ENCODE measurements at places on chromosomes 1 and 21.

DNA sequence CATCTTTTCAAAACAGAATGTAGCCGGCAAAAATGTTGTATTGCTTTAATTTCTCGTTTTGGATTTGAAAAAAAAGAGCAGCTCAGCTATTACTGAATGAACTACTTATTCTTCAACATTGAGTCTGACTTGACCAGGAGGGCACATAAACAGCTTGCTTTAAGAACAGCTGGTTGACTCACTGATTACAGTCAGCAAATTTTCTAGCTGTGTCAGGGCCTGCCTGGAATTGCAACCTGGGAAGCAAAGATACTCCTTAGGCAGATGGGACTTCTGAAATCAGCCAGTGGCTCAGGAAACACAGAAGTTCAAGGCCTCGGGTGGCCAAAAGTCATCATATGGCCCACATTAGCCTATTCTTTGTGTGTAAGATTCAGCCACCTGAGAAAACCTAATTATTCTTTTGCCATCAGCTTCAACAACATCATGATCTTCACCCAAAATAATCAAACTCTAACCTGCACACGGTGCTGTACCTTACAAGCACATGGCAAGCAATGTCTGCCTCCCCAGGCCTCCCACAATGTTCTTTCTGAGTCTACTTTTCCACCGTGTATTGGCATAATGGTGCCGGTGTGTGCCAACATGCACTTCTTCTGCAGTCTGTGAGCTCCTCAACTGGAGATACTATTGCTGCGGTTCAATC is 307.2 kb downstream of the HHIPL2 start:
- DNase-seq = no peak

- DNase-seq = no peak
These were observed 230.8 kb downstream of the PAPPA2 start for GRCh38 chr1:176693697-176694329.

- no peak for DNase-seq
These were observed 45.1 kb upstream of the SCCPDH start for GRCh38 chr1:246678816-246679793.

DNA sequence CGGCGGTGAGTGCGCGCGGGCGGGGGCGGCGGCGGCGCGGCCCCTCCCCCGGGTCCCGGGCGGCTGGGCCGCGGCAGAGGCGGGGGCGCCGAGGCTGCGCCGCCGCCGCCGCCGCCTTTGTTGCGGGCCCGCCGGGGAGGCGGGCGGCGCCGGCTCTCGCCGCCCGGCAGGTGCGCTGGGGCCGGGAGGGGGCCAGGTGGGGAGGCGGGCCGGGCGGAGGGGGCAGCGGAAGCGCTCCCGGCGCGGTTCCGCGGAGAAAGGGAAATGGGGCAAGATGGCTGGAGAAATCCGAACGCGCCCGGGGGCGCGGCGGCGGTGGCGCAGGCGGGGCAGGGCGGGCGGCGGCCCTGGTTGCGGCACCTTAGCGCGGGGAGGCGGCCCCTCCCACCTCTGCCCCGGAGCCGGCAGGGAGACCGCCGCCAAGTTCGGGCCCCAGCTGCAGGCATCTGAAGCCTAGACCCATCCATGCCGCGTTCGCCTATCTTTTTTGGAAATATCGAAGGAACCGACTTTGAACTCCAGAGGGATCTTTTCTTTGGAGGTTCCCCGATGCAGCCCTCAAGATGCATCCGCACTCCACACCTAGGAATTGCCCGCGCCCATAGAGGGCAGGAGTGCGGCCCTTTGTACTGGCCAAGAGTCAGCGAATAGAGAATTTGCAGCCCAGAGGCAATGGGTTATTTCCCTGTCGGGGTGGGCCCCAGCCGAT is 479 bp downstream of the POGK start:
- peak; percentile 56 for DNase-seq

DNA sequence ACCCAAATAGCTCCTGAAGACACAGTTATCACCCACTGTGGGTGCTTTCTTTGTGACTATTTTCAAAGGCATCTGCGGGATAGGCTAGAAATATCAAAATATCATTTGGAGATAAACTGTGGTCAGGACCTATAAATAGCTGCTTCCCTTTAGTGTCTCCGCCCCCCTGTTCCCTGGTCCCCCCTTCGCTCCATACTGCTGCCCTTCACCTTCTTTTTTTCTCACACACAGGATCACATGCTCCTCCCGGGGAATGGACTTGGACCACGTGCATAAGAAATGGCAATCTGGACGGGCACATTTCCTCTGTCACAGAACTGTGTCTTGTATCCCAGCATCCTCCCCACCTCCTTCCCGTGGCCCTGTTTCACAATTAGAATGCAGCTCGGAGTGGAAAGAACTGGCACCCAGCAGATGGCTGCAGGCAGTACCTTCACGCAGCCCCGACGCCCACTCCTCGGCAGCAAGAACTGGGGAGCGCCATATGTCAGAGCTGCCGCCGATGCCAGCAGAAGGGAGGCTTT is 68.8 kb upstream of the SSX2IP start:
- peak; percentile 40 for DNase-seq

DNA sequence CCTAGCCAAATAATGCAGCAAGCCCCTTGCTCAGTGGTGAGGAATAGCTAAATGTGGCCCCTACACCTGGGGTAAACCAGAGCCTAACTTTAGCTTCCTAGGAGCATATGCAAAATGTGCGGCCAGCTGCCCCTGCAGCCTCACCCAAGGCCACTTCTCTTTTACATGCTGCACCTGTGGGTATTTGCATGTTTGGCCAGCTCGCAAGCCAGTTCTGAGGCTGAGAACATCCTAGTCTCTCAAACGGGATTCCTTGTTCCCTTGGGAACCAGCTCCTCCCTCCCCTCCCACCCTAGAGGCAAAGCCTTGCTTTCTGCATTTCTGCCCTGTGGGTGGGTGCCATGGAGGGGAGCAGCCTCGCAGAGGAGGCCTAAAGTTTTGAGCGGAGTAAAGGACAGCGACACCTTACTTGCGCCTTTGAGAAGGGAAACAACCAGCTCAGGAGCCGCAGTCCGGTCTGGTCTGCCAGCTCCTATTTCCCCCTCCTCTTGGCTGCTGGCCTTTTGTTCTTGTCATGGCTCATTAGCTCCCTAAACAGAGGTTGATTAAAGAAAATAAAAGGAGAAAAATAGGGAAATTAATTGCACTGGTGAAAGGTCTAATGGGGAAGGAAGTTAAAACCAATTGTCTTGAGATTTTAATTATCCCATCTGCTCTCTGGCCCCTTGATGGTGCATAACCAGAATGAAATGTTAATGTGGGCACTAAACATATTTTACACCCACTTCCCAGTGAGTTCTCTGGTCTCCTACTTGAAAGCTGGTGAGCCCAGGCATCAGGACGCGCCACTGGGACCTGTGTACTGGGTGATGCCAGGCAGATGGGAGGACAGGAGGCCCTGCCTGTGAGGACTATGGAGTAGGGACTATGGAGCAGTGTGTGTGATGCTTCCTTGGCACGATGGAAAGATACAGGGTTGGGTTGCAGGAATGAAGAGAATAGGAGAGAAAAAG is 68.7 kb downstream of the TEX35 start:
- DNase-seq = no peak

All from pons (tissue), 1 donor.